Neural crest cell (in vitro differentiated cells): ENCODE measurements at places on chromosomes 7 and 10. TPM values are rescaled to one million over a fixed set of nuclear protein-coding genes. Genes with fewer than 3 reads are reported as not detected.

Gene CDHR1
- 19.8 and 23.0 TPM in 2 replicates for total RNA-seq

GRCh38 chr10:26737730-26738129 is 40.2 kb downstream of the PDSS1 start:
- DNase-seq: no peak

DNA sequence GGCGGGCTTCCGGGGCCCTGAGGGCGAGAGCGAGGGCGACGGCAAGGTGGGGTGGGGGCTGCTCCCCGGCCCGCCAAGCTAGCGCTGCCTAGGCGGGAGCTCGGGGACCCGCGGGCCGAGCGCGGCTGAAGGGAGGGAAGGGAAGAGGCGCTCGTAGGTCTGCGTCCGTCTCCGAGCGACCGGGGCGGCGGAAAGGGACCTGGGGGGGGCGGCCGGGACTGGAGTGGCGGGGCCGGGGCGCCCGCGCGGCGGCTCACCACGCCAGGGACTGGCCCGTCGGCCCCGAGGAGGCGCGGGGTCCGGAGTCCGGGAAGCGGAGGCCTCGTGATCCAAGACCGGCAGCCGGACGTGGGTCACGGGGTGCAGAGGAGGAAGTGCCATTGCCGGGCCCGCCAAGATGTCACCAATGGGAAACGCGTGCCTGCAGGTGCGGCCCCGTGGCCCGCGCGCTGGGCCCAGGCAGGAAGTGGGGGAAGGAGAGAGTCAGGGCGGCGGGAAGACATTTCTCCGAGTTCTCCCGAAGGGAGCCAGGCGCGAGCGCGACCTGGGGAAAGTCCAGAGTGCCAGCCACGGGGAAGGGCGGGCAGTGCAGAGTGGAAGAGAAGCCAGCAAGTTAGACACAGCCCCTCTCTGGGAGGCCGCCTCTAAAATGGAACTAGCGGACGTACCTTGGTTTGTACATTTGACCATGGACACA is 11.9 kb downstream of the HNRNPF start:
- peak; percentile 64 for DNase-seq

Gene STEAP2
- total RNA-seq: 1.1 and 1.6 TPM in 2 replicates

Gene RET
- total RNA-seq: 1.6 and 2.5 TPM in 2 replicates

GRCh38 chr10:63646491-63646890 is 125.3 kb downstream of the REEP3 start:
- DNase-seq: no peak

Gene ASZ1
- total RNA-seq: not detected in 2 replicates

DNA sequence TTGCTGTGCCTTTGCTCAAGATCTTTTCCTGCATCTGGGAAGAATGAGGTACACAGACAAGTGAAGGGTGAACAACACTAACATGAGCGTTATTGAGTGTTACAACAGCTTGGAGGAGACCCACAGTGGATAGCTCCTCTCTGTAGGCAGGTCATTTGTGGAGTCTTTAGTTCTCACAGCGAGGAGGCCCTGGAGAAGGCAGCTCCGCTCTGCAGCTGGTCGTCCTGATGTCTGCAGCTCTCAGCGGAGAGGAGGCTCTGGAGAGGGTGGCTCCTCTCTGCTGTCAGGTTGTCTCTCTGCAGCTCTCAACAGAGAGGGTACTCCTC is 7.0 kb upstream of the DYNC2I1 start:
- no peak for DNase-seq

Gene GPER1
- total RNA-seq: 0.91 and 1.1 TPM in 2 replicates

GRCh38 chr10:122503012-122503411 is 41.7 kb downstream of the HTRA1 start:
- no peak for DNase-seq

- DNase-seq: no peak
Measured at GRCh38 chr10:98033515-98033914, 3.1 kb upstream of the CRTAC1 start.

- DNase-seq: no peak
Measured at GRCh38 chr7:98978672-98979071, 100.3 kb downstream of the TRRAP start.

Gene IFIT3
- total RNA-seq: 1.3 and 1.8 TPM in 2 replicates

DNA sequence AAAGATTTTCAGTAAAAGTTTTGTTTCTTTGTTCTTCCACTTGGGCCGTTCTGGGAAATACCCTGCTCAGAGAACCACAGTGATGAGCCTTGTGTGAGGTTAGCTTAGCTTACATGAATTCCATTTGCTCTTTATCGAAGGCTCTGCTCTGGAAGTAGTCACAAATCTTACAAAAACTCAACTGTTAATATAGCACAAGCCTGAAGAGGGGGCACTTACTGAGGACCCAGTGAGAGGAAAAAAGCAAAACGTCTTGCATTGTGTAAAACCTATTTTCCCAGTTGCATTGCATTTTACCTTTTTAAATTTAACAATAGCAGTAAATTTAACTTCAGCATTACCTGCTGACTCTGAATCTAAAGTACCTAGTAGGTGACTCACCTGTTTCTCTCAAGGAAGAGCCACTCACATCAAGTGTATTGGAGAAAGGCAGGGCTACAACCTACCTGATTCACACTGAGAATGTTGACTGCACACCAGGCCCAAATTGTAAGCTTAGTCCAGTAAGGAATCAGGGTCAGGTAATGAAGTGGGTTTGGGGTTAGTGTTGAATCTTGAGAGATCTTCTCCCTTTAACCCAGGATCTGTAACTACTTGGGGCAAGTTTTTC is 42.3 kb downstream of the PPP1R17 start:
- DNase-seq: no peak

- DNase-seq: no peak
Measured at GRCh38 chr10:131282961-131283360, 28.6 kb downstream of the TCERG1L start.

DNA sequence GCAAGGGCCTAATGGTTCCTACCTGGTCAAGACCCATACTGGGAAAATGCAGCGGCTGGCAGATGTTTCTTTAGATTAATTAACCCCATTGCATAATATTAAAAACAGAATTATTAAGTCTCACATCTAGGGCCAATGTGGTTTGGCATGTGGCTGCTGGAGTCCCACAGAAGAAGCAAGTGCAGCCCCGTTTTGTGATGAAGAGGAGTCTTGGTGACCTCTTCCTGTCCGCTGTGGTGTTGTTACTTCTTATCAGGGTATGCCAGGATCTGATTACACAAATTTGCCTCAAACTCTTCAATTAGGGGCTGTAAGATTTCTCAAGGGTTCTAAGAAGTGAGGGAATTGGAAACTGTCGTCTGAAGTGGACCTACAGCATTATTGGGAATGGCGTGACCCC is 240.3 kb downstream of the SEC23IP start:
- no peak for DNase-seq

Gene INTS1
- total RNA-seq: 123 and 134 TPM in 2 replicates

DNA sequence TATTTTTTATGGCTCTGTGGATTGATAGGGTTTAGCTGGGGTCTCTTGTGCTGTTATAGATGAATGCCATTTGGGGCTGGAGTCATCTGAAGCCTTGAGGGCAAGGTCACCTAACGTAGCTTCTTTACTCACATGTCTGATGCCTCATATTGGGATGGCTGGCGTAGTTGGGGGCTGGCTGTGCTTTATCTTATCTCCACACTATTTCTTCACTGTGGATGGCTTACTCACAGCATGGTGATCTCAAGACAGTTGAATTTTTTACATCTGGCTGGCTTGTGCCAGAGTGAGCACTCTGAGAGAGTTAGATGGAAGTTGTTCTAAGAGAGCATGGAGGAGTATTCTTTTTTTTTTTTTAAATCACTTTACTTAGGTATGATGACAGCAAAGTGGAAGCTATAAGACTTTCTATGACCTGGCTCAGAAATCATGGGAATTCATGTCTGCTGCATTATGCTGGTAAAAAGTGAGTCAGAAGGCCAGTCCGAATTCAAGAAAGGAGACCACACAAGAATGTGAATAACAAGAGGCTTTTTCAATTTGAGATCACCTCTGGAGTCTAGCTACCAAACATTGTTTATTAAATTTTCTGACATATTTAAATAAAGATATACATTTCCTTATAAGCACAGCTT is 252.4 kb upstream of the TPK1 start:
- no peak for DNase-seq

DNA sequence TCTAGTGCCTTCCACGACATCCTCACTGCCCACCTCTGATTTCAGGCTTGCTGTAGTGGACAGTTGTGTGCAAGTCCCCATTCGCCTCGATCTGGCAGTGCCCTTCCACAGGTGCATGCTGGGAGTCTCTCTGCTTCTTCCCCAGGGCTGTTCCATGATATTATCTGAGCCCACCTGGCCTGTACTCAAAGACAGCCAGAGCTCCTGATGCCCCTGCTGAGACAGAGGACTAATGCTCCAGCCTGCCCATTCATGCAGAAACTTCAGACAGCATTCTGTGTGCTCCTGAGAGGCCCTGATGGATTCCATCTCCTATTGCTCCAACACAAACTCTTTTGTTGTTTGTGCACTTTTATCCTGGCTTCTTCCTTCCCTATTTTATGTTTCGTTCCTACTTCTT is 164.8 kb upstream of the PRSS58 start:
- DNase-seq: no peak

DNA sequence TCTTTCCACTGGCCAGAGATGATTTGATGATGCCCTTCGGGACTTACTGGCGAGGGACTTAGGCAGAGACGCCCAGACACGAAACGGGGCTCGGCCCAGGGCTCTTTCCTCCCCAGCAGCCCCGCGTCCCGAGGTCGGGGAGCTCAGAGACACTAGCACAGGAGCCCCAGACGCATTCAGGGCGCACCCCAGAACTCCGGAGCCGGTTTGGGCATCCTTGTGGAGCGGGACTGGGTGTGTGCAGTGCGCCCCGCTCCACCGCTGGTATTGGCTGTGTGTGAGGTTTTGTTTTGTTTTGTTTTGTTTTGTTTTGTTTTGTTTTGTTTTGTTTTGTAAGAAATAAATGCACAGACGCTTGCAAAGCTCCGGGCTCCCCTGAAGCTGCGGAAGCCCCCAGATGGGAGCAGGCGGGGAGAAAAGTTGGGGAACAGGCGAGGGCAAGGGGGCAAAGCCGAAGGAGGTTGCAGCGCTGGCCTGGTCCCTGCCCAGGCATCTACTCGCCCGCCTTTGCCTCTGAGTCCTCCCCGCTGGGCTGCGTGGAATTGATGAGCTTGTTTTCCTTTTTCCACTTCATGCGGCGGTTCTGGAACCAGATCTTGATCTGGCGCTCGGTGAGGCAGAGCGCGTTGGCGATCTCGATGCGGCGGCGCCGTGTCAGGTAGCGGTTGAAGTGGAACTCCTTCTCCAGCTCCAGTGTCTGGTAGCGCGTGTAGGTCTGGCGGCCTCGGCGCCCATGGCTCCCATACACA is 1.9 kb upstream of the HOXA5 start:
- DNase-seq: no peak
